ENCODE measurements at places on chromosomes 6 and 20.

- no peak for DNase-seq
Observed at GRCh38 chr6:158879180-158879579, 60.0 kb upstream of the EZR start.

DNA sequence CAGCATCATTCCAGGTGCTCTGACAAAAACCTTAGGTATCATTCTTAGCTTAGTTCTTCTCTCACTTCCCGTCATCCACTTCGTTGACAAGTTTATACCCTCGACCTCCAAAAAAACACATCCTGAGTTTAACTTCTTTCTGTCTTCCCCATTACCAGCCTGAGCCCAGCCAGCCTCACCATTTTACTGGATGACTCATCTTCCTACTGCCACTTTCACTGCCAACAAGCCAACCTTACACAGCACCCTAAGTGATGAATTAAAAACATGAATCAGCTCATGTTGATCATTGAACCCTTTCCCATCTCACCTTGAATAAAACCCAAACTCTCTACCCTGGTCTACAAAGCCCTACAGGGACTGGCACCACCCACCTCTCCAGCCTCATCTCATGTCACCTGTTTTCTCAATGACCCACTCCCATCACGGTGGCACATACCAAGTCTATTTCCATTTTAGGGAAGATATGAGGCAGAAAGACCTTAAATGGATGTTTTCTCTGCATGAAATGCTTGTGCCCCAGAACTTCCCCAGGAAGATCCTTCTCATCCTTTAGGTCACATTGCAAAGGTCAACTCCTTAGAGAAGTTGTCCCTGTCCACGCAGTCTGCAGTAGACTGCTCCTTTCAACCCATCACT is 9.9 kb upstream of the UST start:
- DNase-seq, result no peak

DNA sequence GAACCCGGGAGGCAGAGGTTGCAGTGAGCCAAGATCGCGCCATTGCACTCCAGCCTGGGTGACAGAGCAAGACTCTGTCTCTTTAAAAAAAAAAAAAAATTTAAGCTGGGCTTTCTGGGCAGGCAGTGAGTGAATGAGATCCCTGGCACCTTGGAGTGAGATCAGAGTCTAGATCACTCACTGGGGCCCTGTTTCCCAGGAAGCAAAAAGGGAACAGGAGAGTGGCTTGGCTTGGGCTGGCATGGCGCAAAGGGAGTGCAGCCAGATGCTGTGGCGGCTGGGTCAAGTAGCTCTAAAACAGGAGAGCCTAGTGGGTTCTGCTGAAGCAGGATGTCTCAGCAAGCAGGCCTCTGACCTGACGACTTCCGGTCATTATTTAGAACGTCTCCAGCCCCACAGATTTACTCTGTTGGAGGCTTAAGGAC is 10.4 kb downstream of the PLCG1 start:
- no peak for DNase-seq

DNA sequence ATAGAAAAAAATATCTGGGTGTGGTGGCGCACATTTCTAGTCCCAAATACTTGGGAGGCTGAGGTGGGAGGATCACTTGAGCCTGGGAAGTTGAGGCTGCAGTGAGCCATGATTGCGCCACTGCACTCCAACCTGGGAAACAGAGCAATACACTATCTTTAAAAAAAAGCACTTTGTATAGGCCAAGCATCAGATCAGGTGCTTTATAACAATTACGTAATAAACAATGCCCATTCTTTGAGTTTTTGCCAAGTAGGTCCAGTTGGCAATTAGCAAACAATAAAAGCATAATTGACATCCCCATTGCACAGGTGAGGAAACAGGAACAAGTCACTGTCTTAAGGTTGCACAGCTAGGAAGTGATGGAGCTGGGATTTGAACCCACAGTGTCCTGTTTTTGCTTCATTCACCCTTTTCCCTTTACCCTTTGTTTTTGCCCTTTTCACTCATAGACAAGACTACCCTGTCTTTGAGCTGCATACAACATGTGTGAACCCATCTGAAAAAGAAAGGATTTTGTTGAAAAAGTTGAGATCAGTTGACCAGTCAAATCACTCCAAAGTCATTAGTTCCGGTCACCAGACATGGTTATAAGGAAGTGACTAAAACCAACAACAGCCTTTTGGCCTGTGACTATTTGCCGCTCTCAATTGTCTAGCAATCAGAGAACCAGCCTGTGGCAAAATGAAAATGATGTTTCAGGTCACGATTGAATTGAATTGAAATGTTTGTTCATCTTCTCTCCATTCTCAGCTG is 303.6 kb downstream of the TFAP2C start:
- DNase-seq, result no peak

DNA sequence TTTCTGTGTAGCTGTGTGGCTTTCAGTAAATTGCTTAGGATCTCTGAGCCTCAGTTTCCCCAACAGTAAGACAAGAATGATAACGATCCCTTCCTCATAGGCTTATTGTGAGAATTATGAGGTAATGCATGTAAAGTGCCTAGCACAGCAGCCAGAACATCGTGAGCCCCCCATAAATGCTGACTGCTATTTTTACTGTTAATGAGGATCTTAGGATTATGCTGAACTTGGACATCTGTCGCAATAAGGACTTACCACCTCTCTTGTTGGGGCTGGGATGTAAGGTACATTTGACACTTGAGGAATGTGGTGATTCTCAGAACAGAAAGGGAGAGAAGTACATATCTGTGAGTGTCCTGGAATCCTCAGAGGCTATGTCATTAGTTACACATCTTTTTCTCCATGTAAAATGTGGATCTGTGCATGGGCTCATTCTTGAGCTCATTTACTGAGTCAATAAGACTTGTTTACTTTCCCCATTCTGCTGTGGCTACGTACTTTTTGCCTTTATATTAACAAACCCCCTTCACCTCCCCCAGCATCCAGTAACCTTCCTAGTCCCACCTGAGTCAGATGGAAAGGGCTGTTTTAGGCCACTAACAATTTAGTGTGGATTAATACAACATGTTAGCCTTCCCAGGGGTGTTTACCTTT is 64.4 kb upstream of the PLEKHG1 start:
- DNase-seq, result no peak

DNA sequence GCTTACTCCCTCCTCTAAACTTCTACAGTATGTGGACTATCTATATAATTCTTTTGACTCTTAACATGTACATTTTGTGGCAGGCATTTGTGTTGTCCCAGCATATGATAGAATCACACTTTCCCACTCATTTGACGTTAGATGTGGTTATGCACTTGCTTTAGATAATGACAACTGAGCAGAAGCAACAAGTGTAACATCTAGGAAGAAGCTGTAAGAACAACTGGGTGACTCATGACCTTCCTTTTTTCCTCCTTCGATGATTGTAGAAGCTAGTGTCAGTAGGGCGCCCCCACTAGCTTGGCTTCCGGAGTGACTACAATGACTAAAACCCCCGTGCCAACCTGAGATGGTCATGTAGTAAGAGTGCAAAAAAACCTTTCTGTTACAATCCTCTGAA is 74.6 kb upstream of the CEP85L start:
- peak; percentile 59 for DNase-seq

- DNase-seq, result no peak
Observed at GRCh38 chr6:72720464-72720863, 98.6 kb downstream of the KCNQ5 start.

- DNase-seq, result no peak
Observed at GRCh38 chr6:71209626-71210025, 79.0 kb upstream of the OGFRL1 start.

Data from activated T-cell treated with anti-CD3 and anti-CD28 coated beads for 1 hour (primary cell).